AG09319 (cell line): ENCODE measurements at places on chromosomes 5 and 9.

- no peak for DNase-seq
Measured at GRCh38 chr5:91065496-91065895, 317.6 kb downstream of the ARRDC3 start.

DNA sequence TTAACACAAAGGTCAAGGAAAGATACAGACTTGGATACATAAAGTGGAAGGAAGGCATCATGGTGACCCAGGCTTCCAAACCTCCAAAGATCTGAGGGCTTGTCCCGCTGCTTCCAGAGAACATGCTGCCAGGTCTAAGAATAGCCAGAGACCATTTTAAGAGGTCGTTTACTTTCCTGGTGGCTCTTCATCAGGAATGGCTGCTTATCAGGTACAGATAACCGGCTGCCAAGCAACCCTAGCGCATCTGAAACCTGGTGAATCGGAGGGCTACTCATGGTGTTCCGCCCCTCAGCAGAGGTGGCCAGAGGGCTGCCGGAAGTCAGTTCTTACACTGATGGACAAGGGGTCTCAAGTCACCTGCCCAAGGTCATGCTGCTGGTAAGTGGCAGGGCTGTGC is 251.3 kb upstream of the DAP start:
- DNase-seq = no peak

- no peak for DNase-seq
Measured at GRCh38 chr5:16013334-16014065, 166.1 kb downstream of the MARCHF11 start.

- DNase-seq = no peak
Measured at GRCh38 chr9:12935714-12936113, 160.9 kb downstream of the LURAP1L start.

- peak; percentile 62 for DNase-seq
Measured at GRCh38 chr5:75566710-75567309, 44.4 kb upstream of the ANKDD1B start.

- DNase-seq = peak; percentile 49
Measured at GRCh38 chr9:87007711-87008366, 60.5 kb upstream of the GAS1 start.

DNA sequence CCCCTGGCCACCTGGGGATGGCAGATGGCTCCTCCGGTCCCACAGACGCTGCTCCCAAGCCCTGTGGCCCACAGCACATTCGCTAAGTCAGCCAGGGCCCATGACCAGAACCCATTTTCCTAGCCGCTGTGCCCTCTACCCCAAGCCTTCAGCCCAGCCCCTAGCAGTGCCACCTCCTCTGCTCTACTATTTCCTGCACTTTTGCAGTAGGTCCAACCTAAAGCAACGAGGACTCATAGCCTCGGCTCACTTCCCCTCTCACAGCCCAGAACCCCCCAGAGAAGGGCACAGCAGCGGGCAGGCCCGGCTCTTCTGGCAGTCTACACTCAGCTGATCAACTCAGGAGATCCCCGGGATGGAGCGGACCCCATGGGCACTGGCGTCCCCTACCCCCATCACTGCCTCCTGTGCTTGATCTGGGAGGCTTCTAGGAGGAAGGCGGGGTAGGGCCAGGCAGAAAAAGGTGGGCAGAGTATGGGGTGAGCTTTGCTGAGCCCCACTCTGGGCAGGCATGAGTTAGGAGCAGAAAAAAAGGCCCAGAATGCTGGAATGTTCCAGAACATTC is 111.2 kb downstream of the ZNF354C start:
- no peak for DNase-seq

DNA sequence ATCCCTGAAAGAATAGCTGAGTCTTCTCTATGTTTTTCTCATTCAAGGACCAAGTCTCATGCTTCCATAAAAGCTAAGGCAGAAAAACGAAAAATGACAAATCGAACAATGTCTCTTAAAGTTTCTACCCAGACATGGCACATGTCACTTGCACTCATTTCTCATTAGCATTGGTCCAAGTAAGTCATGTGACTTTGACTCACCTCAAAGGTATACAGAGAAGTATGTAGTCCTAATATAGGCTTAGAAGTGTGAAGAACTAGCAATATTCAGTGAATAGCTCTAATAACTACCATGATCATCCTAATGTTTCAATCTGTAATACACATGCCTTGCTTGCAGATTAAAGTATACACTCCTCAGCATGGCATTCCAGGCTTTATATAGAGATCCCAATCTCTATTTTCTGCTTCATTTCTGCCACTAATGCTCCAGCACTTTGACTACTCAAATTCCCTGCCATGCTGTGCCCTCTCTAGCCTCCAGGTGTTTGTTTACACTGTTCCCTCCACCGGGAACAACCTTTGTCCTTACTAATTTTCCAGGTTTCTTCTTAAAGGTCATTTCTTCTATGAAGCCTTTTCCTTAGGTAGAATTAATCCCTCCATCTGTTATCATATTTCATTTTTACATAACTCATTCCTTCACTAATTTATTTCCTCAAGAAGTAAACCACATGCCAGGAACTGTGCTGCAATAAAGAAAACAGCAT is 98.9 kb downstream of the CEMIP2 start:
- no peak for DNase-seq
